ENCODE measurements at places on chromosomes 3 and 15. TPM values are rescaled to one million over a fixed set of nuclear protein-coding genes. Genes with fewer than 3 reads are reported as not detected.

The RLBP1 gene
- total RNA-seq, result not detected

The NLGN1 gene
- total RNA-seq, result 2.8 TPM

The GOLGA8G gene
- total RNA-seq, result not detected

The DCBLD2 gene
- total RNA-seq, result 23.7 TPM

The CMTM8 gene
- 16.3 TPM for total RNA-seq

The GABRR3 gene
- not detected for total RNA-seq

The GOLGA6L2 gene
- not detected for total RNA-seq

The CPB1 gene
- total RNA-seq, result not detected

The CCR8 gene
- not detected for total RNA-seq

The SERINC4 gene
- not detected for total RNA-seq

The CPEB1 gene
- total RNA-seq, result 2.3 TPM

The ADAMTS9 gene
- total RNA-seq, result 7.8 TPM

The A4GNT gene
- not detected for total RNA-seq

The C3orf85 gene
- not detected for total RNA-seq

The GRK7 gene
- total RNA-seq, result 1.2 TPM

The PLXND1 gene
- total RNA-seq, result 51.0 TPM

The INSYN1 gene
- 22.7 TPM for total RNA-seq

The C2CD4B gene
- 5.7 TPM for total RNA-seq

The SPATA12 gene
- total RNA-seq, result not detected

The STAB1 gene
- 21.1 TPM for total RNA-seq

The CAND2 gene
- total RNA-seq, result 1.4 TPM

The SCG5 gene
- not detected for total RNA-seq

The UPK1B gene
- total RNA-seq, result 2.1 TPM

The AMOTL2 gene
- total RNA-seq, result 118 TPM

The WDR72 gene
- 3.5 TPM for total RNA-seq

The NPAP1 gene
- not detected for total RNA-seq

The FMN1 gene
- total RNA-seq, result 19.8 TPM

The ADAMTSL3 gene
- total RNA-seq, result 3.9 TPM

The SKOR1 gene
- 2.3 TPM for total RNA-seq

The COL8A1 gene
- 3.5 TPM for total RNA-seq

The GOLGA6A gene
- 3.9 TPM for total RNA-seq

The NR1I2 gene
- not detected for total RNA-seq

The PP2D1 gene
- total RNA-seq, result not detected

The AHSG gene
- not detected for total RNA-seq

The FHIT gene
- total RNA-seq, result 13.8 TPM

The CORO2B gene
- total RNA-seq, result 2.0 TPM

The ST3GAL6 gene
- 48.0 TPM for total RNA-seq

The ZBED2 gene
- 3.8 TPM for total RNA-seq

The PTX3 gene
- total RNA-seq, result 2.0 TPM

The ZNF774 gene
- 2.6 TPM for total RNA-seq

The CCDC80 gene
- 11.6 TPM for total RNA-seq

The ZBTB20 gene
- total RNA-seq, result 77.2 TPM

The HIGD2B gene
- total RNA-seq, result not detected

The CLDN1 gene
- total RNA-seq, result 822 TPM

The HDC gene
- 0.81 TPM for total RNA-seq

The GABRB3 gene
- 4.8 TPM for total RNA-seq
